Left kidney (tissue), 8 donors: ENCODE measurements at places on chromosomes 13 and 19. TPM values are rescaled to one million over a fixed set of nuclear protein-coding genes. Genes with fewer than 3 reads are reported as not detected.

The NFIC gene
- 20.0 TPM for polyA plus RNA-seq

- no peak for DNase-seq
Measured at GRCh38 chr19:4173479-4174212, 8.7 kb downstream of the SIRT6 start.

GRCh38 chr13:28659621-28659970, 666 bp downstream of the POMP start:
- DNase-seq: no peak

The IZUMO2 gene
- 0.35 TPM for polyA plus RNA-seq

- no peak for DNase-seq
Measured at GRCh38 chr13:40096357-40096901, 441.0 kb downstream of the COG6 start.

The CAMSAP3 gene
- polyA plus RNA-seq: 18.9 TPM
